ENCODE measurements at places on chromosomes 7 and 10.

DNA sequence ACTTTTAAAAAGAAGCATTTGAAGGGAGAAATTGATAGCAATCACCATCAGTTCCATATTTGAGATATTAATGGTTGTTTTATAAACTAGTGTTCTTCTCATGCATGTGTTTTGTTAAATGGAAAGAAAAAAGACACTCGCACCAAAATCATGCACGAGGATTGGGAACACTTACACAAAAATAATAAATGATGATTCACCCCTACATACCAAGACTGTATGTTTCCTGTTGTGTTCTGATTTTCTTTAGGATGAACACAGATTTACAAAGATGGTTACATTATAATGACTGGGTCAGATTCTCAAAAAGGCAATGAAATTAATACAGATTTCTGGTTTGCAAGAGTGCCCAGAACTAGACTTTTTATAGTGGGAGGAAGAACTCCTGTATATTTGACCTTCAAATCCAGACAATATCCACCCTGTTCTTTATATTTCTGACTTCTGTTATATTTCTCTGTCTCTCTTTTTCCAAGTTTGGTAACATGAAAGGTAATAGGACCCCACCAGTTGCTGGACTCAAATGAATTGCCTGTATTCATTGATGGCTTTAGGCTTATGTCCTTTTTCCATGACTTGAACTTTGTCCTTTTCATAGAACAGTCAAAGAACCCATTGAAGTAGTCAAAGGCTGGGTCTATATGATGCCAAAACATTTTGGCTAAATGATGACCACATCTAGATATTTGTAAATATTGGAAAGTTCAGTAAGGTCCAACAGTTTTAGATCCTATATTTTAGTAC, 54.4 kb downstream of the SEMA3A start:
- DNase-seq: no peak

DNA sequence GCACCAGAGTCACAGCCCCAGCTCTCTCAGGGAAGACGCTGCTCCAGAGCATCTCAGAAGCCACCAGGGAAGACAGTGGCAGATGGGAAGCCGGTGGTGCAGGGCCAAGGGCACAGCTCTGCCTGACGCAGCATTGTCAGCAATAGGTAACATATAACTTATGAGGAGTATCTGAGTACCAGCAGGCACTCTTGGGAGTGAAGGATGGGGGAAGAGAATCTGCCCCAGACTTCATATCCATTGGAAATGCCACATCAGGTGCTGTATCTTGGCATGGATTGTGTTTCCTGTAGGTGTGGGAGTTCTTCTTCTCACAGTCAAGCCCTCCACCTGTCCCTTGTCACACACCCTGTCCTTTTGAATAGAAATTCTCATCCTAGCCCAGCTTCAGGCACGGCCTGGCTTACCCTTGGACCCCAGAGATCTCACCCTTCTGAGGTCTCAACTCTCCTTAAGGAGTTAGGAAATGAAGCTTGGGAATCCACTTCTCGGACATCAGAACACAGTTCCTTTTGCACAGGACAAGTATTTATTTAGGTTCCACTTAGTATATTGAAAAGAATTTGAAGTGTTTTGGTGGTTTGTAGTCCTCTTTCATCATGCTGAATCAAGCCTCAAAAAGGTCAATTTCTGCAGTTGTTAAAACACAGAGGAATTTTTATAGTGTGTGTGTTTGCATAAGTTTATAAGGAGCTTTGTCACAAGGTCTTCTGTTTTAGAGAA, 9.9 kb downstream of the EPDR1 start:
- no peak for DNase-seq

GRCh38 chr7:9149499-9150082, 716.2 kb downstream of the NXPH1 start:
- no peak for DNase-seq

DNA sequence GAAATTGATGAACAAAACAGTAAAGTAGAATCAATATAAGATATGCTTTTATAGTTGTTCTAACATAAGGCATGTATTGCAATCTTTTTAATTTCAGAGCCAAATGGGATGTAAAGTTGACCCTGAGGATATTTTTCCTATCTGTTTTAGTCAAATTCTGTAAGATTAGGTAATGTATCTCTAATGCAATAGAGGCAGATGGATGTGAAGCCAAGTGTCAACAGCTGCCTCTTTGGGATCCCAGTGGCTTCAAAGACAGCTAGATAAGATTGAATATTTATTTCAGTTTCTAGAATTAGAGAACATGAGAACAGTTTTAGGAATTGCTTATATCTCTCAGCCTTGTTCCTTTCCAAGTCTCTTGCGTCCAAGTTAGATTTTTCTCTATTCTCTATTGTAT, 208.3 kb downstream of the DNAJB9 start:
- no peak for DNase-seq

GRCh38 chr10:12235796-12236195, 39.8 kb downstream of the CDC123 start:
- no peak for DNase-seq

GRCh38 chr7:50357426-50357825, 52.9 kb downstream of the IKZF1 start:
- DNase-seq: no peak

DNA sequence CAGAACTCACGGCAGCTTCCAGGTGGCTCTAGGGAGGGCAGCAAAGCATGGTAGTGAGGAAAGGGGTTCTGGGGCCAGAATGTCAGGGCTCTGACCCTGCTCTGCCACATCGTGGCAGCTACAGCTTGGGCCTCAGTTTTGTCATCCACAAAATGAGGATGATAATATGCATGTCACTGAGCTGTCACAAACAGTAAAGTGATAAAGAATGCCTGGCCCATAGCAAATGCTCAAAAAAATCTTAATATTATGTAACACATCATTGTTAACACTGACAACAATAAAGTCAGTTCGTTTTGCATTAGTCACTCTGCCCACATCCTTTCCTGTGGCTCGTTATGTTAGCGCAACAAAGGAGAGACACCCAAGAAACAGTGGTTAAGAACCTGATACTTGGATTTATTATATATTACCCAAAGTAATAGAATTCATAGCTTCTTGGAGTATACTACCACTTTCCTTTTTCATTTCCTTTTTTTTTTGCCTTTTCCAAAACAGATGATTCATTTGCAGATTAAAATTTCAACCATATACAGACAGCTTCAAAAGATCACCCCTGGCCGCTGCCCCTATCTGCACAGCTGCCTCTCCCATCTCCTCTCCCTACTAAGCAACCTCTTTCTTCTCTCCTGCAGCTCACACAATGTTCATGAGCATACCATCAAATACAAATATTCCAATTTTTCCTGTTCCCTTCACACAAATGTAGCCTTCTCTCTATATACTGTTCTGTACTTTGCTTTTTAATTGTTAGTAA, 45.5 kb upstream of the DDC start:
- no peak for DNase-seq

DNA sequence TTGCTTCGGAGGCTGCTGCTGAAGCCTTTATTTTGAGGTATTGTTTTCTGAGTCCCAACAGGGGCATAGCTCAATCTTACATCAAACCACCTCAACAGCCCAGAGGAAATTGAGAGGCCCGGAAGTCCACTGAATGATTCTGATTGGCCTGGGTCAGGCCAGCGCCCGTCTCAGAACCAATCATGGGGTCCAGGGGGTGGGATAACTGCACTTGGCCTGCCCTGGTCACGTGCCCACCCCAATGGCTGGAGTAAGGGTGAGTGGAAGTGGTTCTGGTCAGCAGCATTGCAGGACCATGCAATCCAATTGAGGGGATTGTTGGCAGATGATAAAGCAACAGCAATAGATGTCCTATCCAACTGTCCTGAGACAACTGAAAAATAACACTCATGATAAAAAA, 190.6 kb downstream of the HERPUD2 start:
- DNase-seq: no peak

DNA sequence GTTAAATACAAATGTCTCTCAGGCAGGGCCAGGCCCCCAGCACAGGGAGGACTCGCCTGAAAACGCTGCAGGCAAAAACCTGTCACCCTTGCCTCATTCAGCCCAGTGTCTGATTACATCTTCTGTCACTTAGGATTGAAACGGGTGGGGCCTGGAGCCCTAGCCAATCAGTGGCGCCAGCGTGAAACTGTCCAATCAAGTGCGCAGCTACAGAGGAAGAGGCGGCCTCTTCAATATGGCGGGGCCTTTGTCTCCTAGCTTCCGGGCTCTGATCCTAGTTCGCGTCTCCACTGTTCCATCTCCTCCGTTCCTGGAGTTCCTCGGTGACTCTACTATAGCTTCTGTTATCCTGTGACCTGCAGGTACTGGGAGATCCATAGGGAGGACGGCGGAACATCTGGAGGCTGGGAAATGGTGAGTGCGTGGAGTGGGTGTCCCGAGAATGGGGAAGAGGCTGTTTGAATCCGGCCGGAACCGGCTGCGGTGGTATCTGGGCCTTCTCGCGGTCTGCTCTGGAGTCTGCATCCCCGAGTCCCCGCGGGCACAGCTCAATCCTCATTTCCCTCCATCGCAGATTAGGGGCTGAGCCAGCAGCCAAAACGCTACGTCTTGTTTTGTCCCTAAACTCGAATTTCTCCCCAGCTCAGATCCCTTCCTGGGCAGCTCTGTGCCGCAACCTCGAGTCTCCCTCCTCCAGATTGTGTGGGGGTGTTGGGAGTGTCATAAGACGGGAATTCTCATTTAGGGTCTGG, at the start of gene ZNF736:
ZNF736 (plus strand) TSS at position 222 of the 752 bp plus-strand sequence; CDS start at position 412, 190 bp downstream.
- DNase-seq: peak; percentile 51

DNA sequence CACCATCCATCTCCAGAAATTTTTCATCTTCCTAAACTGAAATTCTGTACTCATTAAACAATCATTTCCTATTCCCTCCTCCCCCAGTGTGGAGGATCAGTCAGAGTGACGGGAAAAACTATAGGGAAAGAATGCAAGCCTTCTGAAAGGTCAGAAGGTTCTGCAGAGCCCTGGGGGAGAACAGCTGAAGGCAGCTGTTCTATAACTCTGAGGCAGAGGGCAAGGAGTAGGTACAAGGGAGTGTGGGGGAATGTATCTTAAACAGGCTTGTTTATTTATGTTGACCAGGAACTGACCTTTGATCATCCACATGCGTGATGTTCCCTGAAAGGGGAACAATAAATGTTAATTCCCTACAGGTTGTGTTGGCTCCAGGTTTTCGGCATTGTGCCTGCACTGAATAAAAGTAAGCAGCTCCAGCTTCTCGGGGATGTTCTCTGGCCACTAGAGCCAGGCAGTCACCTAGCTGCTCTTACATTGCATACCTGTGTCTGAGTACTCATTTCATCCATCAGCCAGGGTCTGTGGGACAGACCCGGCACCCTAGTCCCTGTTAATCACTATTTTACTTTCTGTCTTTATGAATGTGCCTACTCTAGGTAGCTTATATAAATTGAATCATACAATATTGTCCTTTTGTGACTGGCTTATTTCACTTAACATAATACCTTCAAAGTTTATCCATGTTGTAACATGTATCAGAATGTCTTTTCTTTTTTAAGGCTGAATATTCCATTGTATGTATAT, 5.8 kb downstream of the IFIT1 start:
- DNase-seq: no peak

DNA sequence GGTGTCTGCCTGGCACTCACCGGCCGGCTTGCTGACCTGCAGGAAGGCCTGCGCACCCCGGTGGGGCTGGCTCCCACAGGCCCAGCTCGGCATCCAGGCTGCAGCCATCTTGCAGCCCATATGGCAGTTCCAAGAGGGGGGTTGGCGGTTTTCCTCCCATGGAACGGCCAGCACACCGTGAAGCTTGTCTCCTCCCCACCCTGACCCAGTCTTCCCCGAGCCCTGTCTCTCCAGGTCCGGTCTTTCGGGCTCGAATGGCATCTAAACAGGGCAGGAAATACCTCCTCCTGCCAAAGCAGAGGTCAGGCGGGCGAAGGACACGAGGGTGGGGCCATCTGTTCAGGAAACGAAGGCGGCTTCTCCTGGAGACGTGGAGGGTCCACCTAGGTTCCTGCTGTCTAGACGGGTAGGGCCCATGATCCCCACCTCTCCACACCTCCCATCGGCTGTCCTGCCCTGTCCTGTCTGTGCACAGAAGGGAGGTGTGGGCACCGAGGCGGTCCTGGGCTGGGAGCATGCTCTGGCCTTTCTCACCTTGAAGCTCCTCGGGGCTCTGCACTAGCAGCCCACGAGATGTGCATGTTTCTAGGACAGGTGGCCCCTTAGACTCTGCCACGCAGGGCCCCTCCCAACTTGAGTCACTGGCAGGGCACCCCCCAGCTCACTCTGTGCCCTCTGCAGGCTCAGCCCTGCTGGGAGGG, 113.7 kb upstream of the DIP2C start:
- no peak for DNase-seq

DNA sequence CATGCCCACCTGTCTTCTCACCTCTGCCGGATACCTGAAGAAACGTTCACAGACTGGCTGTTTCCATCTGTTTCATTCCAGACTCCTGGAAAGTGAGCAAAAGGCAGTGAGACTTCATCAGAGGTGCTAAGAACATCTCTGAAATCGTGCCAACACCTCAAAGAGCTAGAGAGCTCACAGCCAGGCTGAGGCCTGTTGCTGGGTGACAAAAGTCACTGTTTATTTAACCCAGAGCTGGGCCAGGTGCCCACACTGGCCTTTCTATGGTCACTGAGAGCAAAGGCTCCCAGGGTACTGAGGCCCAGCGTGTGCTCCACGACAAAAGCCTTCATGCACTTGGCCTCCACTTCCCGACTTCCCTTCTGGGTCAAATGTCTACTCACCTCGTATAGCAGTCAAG, 3.7 kb upstream of the NANOS1 start:
- DNase-seq: no peak

DNA sequence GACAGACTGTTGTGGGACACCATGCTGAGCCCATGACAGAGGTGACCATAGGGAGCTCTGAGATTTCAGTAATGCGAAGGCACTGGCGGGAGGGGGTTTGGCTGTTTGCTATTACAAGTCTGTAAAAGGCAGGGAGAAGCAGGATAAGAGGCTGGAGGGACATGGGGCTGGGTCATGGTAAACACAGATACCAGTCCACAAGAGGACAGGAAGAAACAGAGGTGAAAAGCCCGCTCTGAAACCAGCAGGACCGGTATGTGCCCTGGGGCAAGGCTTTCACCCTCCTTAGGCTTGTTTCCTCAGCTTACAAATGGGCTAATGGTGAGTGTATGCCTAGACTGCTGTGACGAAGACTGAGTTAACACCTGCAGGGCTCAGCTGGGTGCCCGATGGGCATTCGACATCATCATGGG, 34.1 kb downstream of the ANXA11 start:
- DNase-seq: no peak

DNA sequence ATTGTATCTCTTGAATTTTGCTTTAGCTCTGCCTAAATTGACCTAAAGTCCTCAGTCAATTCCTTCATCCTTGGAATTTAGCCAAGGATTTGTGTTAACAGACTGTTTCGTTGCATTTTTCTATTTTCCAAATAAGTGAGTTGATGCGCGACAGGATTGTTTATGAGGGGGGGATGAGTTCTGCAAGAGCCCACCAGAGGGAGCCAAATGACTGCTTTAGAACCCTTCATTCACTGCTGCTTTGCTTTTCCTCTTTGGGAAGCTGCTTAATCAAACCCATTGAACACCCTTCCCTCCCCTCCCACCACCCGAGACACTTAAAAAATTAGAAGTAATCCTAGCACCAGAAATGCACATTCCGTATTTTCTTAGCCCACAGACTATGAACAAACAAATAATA, 33.7 kb upstream of the PTF1A start:
- no peak for DNase-seq

GRCh38 chr10:25101461-25102146, 73.2 kb upstream of the GPR158 start:
- DNase-seq: no peak

Data from stimulated activated CD8-positive, alpha-beta memory T cell treated with anti-CD3 and anti-CD28 coated beads, Interleukin-4, amount 100 ng/mL, for 1 hour (primary cell).